Progenitor cell of endocrine pancreas (in vitro differentiated cells): ENCODE measurements at places on chromosomes 11 and 22. TPM values are rescaled to one million over a fixed set of nuclear protein-coding genes. Genes with fewer than 3 reads are reported as not detected.
A peak's percentile ranks its signal among the peaks of the same experiment; 100 is the strongest.

DNA sequence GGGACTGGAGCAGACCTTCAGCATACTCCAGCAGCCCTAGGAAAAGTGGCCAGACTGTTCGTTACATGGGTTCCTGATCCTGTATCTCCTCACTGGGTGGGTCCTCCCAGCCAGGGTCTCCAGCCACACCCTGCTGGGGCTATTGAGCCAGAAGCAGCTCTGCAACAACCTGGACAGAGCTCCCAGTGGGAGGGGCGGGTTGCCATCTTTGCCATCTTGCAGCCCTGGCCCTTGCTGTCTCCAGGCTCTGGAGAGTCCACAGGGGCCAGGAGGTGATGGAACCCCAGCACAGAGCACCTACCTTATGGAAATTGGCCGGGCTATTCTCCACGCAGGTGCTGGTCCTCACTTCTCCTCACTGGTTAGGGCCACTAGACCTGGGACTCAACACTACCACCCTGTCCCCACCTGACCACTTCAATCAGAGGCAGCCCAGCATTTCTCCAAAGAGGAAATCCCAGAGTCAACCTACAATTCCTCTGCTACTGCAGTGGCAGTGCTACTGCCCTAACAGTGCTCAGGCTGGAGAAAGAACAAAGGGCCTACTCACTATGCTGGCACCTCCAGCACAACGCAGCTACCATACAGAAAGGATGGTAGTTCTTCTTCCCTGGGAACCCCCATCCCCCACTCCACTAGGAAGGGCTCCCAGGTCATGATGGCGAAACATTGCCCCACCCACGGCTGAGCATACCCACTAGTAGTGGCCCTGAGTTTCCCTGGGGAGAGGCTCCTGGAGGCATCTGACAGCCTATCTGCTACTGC, 290.2 kb upstream of the NCAM1 start:
- H3K4me1 ChIP-seq = no peaks in the 10 kb centered on the region
- no peak overlapping the region for H3K4me3 ChIP-seq
- no peaks in the 10 kb centered on the region for H3K27me3 ChIP-seq
- no peak overlapping the region for H3K27ac ChIP-seq
- H3K36me3 ChIP-seq = no peaks in the 10 kb centered on the region

The NRIP3 gene
- total RNA-seq = 0.33 and 0.65 TPM in 2 replicates

The TKFC gene
- total RNA-seq = 68.1 and 78.8 TPM in 2 replicates

The SCGB2A2 gene
- total RNA-seq = not detected in 2 replicates

The NCF4 gene
- not detected in 2 replicates for total RNA-seq

GRCh38 chr22:32752326-32752725, 49.2 kb upstream of the TIMP3 start:
- H3K4me1 ChIP-seq = peaks cover 2% of the 10 kb centered on the region
- DNase-seq = no peak
- H3K27me3 ChIP-seq = no peaks in the 10 kb centered on the region
- H3K36me3 ChIP-seq = no peaks in the 10 kb centered on the region
- H3K4me3 ChIP-seq = no peak overlapping the region
- H3K27ac ChIP-seq = no peak overlapping the region

GRCh38 chr22:45869340-45869847, 107.6 kb downstream of the WNT7B start:
- H3K4me1 ChIP-seq = peaks cover 13% of the 10 kb centered on the region
- peaks cover 60% of the 10 kb centered on the region for H3K27me3 ChIP-seq
- H3K27ac ChIP-seq = no peak overlapping the region
- peaks cover 6% of the 10 kb centered on the region for H3K36me3 ChIP-seq

DNA sequence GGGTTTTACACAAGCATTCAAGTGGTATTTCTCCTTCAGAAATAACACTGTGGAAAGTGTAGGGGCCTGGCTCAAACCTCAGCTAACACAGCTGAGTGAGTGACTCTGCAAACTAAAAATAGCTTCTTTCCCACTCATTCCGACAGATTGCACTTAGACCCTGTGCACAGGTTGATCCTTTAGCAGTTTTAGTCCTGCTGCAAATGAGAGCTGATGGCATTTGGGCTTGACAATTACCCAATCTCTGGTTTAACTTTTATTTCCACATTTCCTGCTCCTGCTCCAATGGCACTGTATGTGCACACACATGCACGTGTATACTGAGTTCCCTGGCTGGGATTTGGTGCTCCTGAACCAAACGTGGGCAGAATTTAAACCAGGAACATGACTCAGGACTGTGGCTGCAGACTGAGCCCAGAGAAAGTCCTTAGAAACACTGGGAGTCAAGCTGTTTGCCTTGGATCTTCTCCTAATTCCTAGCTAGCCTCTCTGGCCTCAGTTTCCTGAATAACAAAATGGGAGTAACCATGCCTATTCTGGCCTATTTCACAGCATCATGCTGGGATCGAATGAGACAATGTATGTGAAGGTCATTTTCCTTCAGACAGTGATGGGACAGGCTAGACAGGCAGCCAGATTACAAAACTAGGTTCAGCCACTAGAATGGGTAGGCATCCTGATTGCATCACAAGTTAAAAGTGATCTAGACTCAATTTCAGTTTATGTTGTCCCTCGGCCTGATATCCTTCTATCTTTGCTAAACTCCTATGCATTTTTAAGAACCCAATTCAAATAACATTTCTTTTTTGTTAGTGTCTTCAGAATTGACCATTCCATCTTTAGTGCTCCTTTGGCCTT, 58.2 kb downstream of the SERGEF start:
- H3K27ac ChIP-seq = no peak overlapping the region
- peaks cover 6% of the 10 kb centered on the region for H3K4me1 ChIP-seq
- H3K27me3 ChIP-seq = no peaks in the 10 kb centered on the region

DNA sequence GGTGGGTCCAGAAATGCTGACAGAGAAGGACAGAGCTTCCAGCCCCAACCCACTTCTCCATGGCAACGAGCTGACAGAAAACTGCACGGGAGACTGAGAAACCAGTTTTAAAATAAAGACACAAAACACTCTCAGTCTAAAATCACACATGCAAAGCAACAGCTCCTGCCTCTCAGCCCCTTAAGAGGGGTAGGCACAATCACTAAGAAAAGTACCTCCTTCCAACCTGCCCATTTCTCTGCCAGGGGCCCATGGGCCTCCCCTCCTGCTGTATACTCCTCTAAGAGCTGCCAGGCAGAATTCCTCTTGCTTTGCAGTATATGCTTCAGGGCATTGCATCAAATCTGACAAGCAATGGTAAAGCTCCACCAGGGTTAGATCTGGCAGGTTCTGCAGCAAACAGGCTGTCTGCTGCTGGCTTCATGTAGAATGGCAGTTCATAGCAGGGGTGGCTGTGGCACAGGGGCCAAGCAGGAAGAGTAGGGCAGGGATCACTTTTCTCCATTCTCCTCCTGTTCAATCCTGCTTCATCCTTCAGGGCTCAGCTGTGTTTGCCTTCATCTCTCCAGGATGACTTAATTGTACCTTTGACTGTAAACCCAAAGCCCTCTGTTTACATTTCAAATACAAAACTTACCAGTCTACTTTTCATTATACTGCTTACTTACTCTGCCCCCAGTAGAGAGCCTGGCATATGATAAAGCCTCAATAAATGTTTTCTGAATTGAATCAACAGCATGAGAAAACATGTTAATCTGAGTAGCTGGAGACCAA, 77.7 kb downstream of the KCNC1 start:
- H3K27me3 ChIP-seq = no peaks in the 10 kb centered on the region
- peaks cover 15% of the 10 kb centered on the region for H3K4me1 ChIP-seq
- no peak overlapping the region for H3K27ac ChIP-seq

GRCh38 chr11:61689164-61689496, 8.9 kb downstream of the DAGLA start:
- no peaks in the 10 kb centered on the region for H3K27me3 ChIP-seq
- H3K27ac ChIP-seq = no peak overlapping the region
- peaks cover 9% of the 10 kb centered on the region for H3K4me1 ChIP-seq
- no peaks in the 10 kb centered on the region for H3K36me3 ChIP-seq
- no peak overlapping the region for H3K4me3 ChIP-seq

GRCh38 chr11:11020747-11021149, 162.9 kb upstream of the ZBED5 start:
- no peak for DNase-seq
- H3K4me3 ChIP-seq = no peak overlapping the region
- H3K27ac ChIP-seq = no peak overlapping the region
- peaks cover 3% of the 10 kb centered on the region for H3K4me1 ChIP-seq
- peaks cover 12% of the 10 kb centered on the region for H3K27me3 ChIP-seq

- H3K36me3 ChIP-seq = peaks cover 48% of the 10 kb centered on the region
- H3K4me1 ChIP-seq = peaks cover 47% of the 10 kb centered on the region
- no peak overlapping the region for H3K4me3 ChIP-seq
- no peak for DNase-seq
- H3K27ac ChIP-seq = peak overlapping the region; percentile 41
Measured at GRCh38 chr11:59181746-59182456, 10.0 kb downstream of the DTX4 start.

DNA sequence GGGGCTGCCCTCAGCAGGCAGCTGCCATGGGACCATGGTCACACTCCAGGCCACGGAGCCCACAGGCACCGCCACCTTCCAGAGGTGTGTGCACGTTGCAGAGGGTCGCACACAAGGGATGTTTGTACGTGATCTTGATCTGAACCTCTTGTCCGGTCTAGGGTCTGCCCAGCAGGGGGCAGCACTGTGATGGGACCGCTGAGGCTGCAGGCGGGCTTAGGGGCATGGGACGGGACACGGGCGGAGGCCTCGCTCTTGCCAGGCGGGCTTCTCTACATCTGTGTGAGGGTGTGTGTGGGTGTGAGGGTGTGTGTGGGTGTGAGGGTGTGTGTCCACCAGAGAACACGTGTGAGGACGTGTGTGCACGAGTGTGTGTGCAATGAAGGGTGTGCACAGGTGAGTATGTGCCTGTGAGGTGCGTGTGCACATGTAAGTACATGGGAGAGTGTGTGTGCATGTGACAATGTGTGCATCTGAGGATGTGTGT, 52.4 kb downstream of the CACNA1I start:
- H3K4me3 ChIP-seq = no peak overlapping the region
- DNase-seq = peak; percentile 63
- no peaks in the 10 kb centered on the region for H3K4me1 ChIP-seq
- peaks cover 15% of the 10 kb centered on the region for H3K27me3 ChIP-seq
- no peaks in the 10 kb centered on the region for H3K36me3 ChIP-seq

DNA sequence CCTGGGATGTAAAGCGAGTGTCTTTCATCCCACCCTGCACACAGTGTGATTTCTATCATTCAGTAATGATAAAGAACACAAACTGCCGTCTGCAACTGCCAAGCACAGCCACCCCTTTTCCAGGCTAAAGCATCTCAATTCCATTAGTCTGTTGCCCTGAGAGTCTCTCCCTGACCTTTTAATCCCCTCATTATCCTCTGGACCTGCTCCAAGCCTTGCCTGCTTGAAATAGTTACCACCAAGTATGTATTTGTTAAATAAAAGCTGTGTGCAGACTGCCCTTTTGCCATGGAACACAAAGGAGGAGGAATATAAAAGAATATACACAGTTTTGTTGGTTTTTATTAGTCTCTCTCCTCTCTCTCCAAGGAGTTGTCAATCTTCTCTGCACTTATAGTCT, 13.0 kb downstream of the GRAP2 start:
- no peaks in the 10 kb centered on the region for H3K4me1 ChIP-seq
- no peak overlapping the region for H3K4me3 ChIP-seq
- H3K27me3 ChIP-seq = peaks cover 27% of the 10 kb centered on the region
- H3K36me3 ChIP-seq = no peaks in the 10 kb centered on the region

DNA sequence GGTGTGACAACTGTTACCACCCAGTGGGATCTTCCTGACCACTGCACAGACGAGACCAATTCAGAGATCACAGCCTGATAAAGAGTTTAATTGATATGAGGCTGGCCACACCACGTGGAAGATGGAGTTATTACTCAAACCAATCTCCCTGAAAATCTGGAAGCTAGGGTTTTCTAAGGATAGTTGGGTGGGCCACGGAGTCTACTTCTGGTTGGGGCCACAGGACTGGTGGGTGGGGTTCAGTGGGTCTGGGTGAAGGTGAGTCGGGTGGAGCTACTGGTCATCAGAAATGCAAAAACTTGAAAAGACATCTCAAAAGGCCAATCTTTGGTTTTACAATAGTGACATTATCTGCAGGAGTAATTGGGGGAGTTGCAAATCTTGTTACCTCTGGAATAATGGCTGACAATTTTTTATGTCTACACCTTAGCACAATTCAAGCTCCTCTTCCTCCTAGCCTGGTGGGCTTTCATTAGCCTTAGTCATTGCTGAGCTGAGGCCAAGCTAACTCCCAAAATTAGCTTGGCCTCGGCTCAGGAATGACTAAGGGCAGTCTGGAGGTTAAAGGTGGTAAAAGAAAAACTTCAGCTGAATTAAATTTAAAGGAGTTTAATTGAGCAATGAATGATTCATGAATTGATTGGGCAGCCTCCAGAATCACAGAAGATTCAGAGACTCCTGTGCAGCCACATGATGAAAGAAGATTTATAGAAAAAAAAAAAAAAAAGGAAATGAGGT, 13.1 kb downstream of the C11orf96 start:
- H3K4me3 ChIP-seq = no peak overlapping the region
- no peaks in the 10 kb centered on the region for H3K4me1 ChIP-seq
- H3K27ac ChIP-seq = no peak overlapping the region
- no peaks in the 10 kb centered on the region for H3K27me3 ChIP-seq
- DNase-seq = no peak

- no peak overlapping the region for H3K4me3 ChIP-seq
- H3K36me3 ChIP-seq = no peaks in the 10 kb centered on the region
- H3K4me1 ChIP-seq = no peaks in the 10 kb centered on the region
- no peak overlapping the region for H3K27ac ChIP-seq
- no peak for DNase-seq
Measured at GRCh38 chr11:69001243-69002081, 11.6 kb downstream of the MRGPRF start.

The RTN4RL2 gene
- 1.9 and 2.1 TPM in 2 replicates for total RNA-seq

GRCh38 chr11:87298155-87298554, 260.4 kb downstream of the TMEM135 start:
- H3K27me3 ChIP-seq = no peaks in the 10 kb centered on the region
- H3K36me3 ChIP-seq = no peaks in the 10 kb centered on the region
- no peak for DNase-seq

GRCh38 chr22:38046070-38046748, 11.0 kb upstream of the PICK1 start:
- H3K36me3 ChIP-seq = no peaks in the 10 kb centered on the region
- no peak overlapping the region for H3K4me3 ChIP-seq
- H3K27ac ChIP-seq = no peak overlapping the region
- DNase-seq = no peak
- no peaks in the 10 kb centered on the region for H3K4me1 ChIP-seq

DNA sequence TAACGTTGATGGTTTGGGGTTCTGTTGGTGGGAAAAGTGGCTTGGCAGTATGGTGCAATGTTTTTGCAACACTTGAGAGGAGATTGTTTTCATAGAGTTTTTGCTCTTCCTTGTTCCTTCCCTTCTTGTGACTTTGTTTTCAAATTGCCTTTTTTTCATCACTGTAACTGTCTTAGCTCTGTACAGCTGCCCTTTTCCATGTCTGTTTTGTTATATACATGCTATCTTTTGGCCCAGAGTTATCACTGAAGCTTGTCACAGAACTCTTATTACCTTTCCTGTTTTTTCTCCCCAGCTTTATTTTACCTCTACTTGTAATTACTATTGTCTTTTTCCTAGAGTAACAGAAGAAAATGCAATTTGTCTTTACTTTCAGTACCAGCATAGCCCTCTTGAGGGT, 154.1 kb downstream of the DDX10 start:
- DNase-seq = no peak
- no peak overlapping the region for H3K4me3 ChIP-seq
- peaks cover 16% of the 10 kb centered on the region for H3K4me1 ChIP-seq
- no peak overlapping the region for H3K27ac ChIP-seq
- H3K27me3 ChIP-seq = no peaks in the 10 kb centered on the region

GRCh38 chr11:115408036-115408921, 95.9 kb downstream of the CADM1 start:
- H3K4me1 ChIP-seq = peaks cover 25% of the 10 kb centered on the region
- no peak for DNase-seq
- no peaks in the 10 kb centered on the region for H3K27me3 ChIP-seq
- no peak overlapping the region for H3K4me3 ChIP-seq
- H3K27ac ChIP-seq = peak overlapping the region; percentile 1
